ENCODE measurements at places on chromosomes 5 and 9. TPM values are rescaled to one million over a fixed set of nuclear protein-coding genes. Genes with fewer than 3 reads are reported as not detected.

Gene NEUROG1
- total RNA-seq = not detected

DNA sequence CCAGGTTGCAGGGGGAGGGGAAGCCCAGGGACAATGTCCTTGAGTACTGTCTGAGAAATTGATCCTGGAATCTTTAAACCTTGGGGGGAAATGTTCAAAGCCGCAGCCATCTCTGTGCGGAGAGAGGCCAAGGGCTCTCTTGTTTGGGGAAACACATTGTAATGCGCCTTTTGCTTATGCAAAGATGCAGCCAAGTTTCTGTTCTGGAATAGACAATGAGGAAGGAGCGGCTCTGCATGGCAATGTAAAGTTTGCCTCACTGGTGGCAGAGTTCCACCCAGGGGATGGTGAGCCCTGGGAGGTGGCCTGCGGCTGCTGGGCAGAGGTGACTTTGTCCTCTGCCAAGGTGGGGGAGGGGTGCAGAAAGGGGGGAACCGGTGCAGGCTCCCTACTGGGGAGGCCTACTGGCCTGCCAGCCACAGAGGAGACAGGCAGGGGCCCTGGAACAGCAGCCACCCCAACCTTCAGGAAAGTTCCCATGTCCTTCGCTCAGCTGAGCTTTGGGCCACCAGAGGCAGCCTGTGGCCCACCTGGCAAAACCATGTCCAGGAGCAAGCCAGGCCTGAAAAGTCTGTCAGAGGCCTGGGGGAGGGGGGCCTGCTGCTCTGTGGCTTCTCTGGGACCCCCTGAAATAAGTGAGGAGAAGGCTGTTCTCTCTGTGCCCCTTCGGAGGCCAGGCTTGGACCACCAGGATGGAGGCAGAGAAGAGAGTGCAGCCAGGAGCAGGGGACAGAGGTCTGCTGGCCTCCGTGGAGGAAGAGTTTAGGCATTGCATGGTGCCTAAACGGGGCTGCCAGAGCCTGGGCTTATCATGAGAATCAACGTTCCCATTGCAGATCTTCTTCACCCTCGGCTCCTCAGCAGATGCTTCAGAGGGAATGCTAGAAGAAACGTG, 127.8 kb downstream of the ZNF354C start:
- no peak for DNase-seq

DNA sequence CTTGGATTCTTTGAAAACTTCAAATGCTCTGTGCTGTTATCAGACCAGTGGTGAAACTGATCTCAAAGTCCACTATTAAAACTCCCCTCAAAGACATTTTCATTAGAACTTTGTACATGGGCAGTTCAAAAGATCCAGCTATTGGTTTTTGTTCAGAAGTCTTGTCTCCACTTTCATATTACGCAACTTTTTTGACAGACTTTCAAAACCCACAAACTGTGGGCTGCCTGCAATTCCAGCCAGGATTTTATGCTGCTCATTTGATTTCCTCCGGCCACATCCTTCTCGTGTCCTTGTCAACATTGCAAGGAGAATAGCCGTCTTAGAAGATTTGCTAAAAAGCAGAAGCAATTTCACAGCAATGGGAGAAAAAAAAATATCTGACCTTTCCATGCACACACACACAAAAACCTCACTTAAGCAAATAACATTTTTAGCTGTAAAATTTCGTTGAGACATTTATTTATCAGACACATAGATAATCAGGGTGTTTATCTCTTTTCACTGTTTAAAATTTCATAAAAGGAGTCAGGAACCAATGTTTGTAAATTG, 1990.5 kb downstream of the MAT2B start:
- no peak for DNase-seq

DNA sequence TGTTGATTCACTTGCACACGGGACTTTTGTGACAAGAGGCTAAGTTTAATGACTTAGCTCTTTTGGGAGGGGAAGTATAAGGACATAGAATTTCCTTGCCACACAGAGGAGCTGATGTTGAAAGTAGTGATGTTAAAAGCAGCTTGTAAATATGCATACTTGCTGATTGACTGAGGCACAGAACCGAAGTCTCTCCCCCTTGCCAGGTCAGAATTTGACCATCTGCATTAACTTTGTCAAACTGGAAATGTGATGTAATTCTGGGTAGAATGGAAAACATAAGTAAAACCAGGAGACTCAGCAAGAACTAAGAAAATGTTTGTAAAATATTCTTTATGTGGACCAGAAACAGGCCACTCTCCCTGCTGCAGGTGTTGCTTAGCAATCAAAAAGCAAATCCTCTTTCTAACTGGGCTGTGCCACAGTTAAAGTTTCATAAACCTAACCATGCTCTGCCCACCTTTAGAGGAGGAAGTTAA, 284.2 kb downstream of the NR3C1 start:
- DNase-seq = no peak

DNA sequence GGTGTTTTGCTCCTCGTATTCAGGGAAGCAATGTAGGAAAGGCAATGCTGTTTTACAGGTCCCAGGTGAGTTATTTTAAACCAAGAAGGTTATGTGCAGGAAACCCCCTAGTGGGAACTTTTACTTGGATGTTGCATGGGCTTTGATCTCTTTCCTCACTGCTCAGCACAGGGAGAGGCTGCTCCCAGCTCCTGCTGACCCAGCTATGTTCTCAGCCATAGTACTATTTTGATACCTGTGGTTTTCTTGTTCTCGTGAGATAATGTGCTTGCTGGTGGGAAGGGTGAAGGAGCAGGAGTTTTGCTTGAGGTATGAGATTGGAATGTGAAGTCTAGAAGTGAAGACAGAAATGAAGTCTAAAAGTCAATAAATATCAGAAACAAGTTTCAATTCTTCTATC, 265.6 kb upstream of the FBXL7 start:
- DNase-seq = no peak

- no peak for DNase-seq
Measured at GRCh38 chr5:135092476-135092875, 58.4 kb upstream of the PITX1 start.
